Right lobe of liver (tissue), 6 donors: ENCODE measurements at places on chromosomes 5 and 9. TPM values are rescaled to one million over a fixed set of nuclear protein-coding genes. Genes with fewer than 3 reads are reported as not detected.

GRCh38 chr5:143713047-143714003 lies 98.6 kb upstream of the HMHB1 start:
- H3K27ac ChIP-seq: no peak overlapping the region
- no peak overlapping the region for H3K4me3 ChIP-seq
- DNase-seq: no peak
- no peaks in the 10 kb centered on the region for H3K36me3 ChIP-seq

DNA sequence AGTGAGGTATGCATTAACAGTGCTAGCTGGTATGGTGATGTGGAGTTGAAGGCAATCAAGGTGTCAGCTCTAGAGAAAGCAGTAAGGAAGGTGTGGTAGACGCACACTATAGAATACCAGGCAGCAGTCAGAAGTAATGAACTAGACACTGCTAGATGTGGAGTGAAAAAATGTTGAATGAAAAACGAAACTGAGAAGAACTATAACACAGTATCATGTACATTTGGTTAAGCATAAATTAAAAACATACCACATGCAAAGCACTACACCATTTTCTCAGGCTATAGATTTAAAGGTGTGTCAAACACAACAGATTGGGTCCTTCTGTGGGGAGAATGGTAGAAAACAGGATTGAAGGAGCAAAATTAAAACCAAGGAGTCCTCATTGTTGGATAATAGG lies 15.4 kb downstream of the ZNF622 start:
- H3K4me3 ChIP-seq: no peak overlapping the region
- no peak overlapping the region for H3K27ac ChIP-seq
- no peaks in the 10 kb centered on the region for H3K36me3 ChIP-seq
- H3K27me3 ChIP-seq: no peaks in the 10 kb centered on the region

DNA sequence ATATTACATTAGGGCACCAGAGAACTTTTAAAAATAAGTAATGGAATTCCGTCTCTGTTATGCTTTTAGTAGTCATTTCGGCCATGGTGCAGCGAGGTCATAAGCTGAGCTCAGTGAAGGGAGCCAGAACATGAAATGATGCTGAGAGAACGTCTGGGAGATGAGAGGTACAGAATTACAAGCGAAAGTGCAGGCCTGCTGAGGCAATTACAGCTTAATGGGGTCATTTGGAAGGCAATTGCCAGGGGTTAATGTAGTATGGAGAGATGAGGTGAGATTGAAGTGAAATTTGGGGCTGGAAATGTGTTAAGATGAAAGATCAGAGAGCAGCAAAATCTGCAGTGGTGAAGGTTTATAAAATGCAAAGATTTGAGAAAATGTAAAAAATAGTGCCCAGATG lies 96.5 kb downstream of the PBX3 start:
- no peak for DNase-seq
- H3K4me1 ChIP-seq: no peaks in the 10 kb centered on the region
- H3K27me3 ChIP-seq: no peaks in the 10 kb centered on the region
- no peak overlapping the region for H3K27ac ChIP-seq
- H3K4me3 ChIP-seq: no peak overlapping the region

DNA sequence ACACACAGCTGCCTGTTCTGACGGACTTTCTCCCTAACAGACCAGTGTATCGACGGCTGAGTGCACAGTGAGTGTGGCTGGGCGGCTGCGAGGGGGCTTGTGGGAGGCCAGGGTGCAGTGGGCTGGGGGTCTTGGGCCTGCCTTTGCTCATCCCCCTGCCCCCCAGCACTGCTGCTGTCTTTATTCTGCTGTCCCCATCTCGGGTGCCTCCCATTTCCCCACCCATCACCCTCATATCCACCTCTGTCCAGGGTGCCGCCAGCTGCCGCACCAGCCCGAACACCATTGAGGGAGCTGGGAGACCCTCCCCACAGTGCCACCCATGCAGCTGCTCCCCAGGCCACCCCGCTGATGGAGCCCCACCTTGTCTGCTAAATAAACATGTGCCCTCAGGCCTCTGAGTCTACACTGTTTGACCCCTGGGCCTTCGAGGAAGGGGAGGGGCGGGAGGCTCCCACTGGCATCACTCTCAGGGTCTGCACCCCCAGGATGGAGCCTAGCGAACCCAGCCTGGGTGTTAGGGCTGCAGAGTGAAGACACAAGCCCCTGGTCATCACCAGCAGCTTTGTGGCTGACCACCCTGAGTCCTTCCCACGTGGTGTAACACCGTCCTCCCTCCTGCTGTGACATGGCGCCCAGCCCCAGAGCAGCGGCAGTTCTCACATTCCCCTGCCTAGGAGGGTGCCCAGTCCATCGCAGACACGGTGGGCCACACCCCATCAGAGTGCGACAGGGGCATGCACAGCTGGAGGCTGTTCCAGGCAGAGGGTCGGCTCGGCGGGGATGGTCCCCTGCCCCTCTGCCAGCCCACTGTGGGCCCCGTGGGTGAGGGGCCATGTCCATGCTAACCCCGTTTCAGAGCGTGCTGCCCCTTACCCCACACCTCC lies 4.0 kb downstream of the LCN2 start:
- no peak overlapping the region for H3K27ac ChIP-seq
- peak; percentile 48 for DNase-seq
- H3K4me1 ChIP-seq: peaks cover 17% of the 10 kb centered on the region
- H3K27me3 ChIP-seq: no peaks in the 10 kb centered on the region
- H3K36me3 ChIP-seq: no peaks in the 10 kb centered on the region

DNA sequence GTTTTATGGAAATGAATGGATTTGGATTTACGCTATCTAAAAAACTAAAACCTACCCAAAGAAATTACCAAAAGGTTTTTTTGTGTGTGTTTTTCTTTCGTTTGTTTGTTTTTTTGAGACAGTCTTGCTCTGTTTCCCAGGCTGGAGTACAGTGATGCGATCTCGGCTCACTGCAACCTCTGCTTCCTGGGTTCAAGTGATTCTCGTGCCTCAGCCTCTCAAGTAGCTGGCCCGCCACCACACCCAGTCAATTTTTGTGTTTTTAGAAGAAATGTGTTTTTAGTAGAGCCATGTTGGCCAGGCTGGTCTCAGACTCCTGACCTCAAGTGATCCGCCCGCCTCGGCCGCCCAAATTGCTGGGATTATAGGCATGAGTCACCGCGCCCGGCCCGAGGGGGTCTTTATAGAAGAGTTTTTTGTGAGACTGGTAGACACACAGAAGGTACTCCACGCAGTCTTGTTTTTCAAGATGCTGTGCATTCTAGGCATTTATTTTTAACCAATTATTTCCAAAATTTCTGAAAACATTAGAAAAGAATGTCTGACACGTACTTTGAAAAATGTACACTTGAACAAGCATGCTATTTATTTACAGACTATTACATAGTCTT lies 75.7 kb downstream of the NR6A1 start:
- no peaks in the 10 kb centered on the region for H3K4me1 ChIP-seq
- no peak for DNase-seq
- H3K36me3 ChIP-seq: no peaks in the 10 kb centered on the region
- no peak overlapping the region for H3K27ac ChIP-seq
- H3K4me3 ChIP-seq: no peak overlapping the region

GRCh38 chr9:110555551-110556331 lies 23.8 kb downstream of the SVEP1 start:
- no peak overlapping the region for H3K4me3 ChIP-seq
- no peaks in the 10 kb centered on the region for H3K4me1 ChIP-seq
- no peak overlapping the region for H3K27ac ChIP-seq
- H3K27me3 ChIP-seq: no peaks in the 10 kb centered on the region

- peaks cover 29% of the 10 kb centered on the region for H3K4me1 ChIP-seq
- H3K4me3 ChIP-seq: peak overlapping the region; percentile 28
- H3K27ac ChIP-seq: peak overlapping the region; percentile 87
- peak; percentile 88 for DNase-seq
These were observed 82.5 kb downstream of the PRRT1B start for GRCh38 chr9:131627648-131628458.

GRCh38 chr5:116130471-116130870 lies 45.6 kb downstream of the COMMD10 start:
- no peak for DNase-seq
- H3K36me3 ChIP-seq: no peaks in the 10 kb centered on the region
- H3K27ac ChIP-seq: no peak overlapping the region
- H3K4me1 ChIP-seq: no peaks in the 10 kb centered on the region
- H3K27me3 ChIP-seq: no peaks in the 10 kb centered on the region
- no peak overlapping the region for H3K4me3 ChIP-seq

DNA sequence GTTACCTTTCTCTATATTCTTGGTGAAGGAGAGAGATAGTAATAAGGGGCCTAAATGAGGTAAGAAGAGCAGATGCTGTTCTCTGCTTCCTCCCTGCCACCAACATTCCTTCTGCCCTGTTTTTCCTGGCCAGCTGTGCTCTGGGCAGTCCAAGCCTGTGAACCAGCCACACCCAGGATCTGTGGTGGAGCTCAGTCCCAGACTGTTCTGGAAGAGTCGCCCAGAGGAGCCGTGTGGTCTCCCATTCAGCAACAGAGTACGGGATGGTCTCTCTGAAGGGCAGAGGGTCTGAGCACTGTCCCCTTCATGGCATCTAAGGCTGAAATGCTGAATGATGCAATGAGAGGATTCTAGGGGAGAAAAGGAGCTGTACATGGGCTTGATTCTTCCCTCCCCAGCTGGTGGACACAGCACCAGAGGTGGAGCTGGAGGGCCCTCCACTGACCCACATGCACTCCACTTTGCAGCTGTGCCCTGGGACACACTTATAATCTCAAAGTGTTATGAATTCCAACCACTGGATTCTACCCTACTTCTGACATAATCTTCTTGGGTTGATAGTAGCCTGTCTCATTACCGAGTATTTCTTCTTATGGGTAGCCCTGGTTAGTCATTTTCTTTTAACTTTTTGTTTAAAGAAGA lies 70.8 kb upstream of the RPS23 start:
- H3K27me3 ChIP-seq: no peaks in the 10 kb centered on the region
- H3K4me1 ChIP-seq: no peaks in the 10 kb centered on the region
- H3K4me3 ChIP-seq: no peak overlapping the region
- DNase-seq: no peak

DNA sequence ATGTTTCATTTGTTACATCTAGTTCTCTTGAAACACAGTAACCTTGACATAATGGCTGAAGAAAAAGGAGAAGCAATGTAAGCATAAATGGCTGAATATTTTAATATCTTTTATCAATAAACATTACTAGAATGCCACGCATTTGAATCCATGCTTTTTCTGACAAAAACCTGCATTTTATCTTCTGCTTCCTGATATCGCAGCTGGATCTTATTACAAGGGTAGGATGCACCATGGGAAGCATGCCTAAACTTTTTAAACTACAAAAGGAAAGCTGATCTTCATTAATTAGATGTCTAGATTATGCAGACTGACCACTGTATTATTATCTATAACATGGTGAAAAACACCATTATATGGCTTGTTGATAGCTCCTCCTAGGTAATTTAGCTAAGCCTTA lies 156.6 kb downstream of the SLF1 start:
- H3K27me3 ChIP-seq: no peaks in the 10 kb centered on the region
- H3K36me3 ChIP-seq: no peaks in the 10 kb centered on the region
- no peak overlapping the region for H3K27ac ChIP-seq
- H3K4me1 ChIP-seq: no peaks in the 10 kb centered on the region
- no peak overlapping the region for H3K4me3 ChIP-seq

- peaks cover 10% of the 10 kb centered on the region for H3K36me3 ChIP-seq
- no peak overlapping the region for H3K4me3 ChIP-seq
- H3K4me1 ChIP-seq: no peaks in the 10 kb centered on the region
- no peak overlapping the region for H3K27ac ChIP-seq
- no peaks in the 10 kb centered on the region for H3K27me3 ChIP-seq
- DNase-seq: no peak
These were observed 43.6 kb upstream of the SARDH start for GRCh38 chr9:133781828-133782135.

DNA sequence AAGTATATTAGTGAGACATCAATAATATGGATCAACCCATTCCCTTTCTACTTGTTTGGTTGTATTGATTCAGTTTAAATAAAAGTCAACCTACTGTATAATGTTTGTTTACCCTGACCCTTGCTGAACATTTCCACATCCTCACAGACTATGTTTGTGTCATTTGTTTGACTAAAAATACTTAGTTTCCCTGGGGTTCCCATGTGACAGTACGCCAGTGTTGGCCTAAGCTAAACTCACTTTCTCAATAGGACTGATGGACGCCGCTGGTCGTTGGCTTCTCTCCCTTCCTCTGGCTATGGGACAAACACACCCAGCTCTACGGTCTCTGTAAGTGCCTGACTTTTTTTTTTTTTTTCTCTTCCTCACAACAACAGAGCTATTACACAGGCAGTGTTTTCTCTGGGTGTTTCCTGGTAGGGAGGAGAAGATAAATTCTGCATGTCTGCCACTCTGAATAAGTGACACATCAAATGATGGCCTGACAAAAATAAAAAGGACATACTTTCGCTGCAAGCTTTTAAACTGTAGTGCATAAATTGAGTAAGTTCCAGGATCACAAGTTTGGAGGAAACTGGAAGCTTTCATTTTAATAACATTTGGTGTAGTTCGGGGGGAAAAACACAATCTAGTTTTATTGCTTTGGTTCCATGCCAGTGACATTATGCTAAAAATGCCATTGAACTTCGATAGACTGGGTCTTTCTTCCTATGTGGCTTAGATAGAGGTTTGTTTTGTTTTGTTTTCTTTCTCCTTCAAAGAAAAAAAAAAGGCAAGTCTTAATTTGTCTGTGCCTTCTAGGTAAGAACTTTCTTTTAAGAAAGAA lies 101.0 kb downstream of the CD180 start:
- H3K36me3 ChIP-seq: no peaks in the 10 kb centered on the region
- H3K4me3 ChIP-seq: no peak overlapping the region
- peaks cover 27% of the 10 kb centered on the region for H3K4me1 ChIP-seq
- no peaks in the 10 kb centered on the region for H3K27me3 ChIP-seq

DNA sequence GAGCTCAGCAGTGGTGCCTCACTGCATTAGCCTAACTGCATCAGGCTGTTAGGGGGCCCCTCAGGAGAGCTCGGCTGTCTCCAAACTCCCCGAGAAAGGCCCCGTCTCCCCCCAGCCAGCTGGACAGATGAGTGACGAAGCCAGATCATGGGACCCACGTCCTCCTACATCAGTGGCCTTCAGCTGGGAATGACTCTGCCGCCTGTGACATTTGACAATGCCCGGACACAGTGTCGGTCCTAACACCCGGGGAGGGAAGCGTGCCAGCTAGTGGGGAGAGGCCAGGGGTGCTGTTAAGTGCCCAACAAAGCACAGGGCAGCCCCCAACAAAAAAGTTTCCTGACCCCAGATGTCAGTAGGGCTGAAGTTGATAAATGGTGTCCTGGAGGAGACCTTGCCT lies 375.2 kb upstream of the IRX2 start:
- no peaks in the 10 kb centered on the region for H3K4me1 ChIP-seq
- no peak overlapping the region for H3K27ac ChIP-seq
- H3K27me3 ChIP-seq: no peaks in the 10 kb centered on the region

- no peaks in the 10 kb centered on the region for H3K4me1 ChIP-seq
- H3K27me3 ChIP-seq: no peaks in the 10 kb centered on the region
- no peak overlapping the region for H3K4me3 ChIP-seq
- H3K36me3 ChIP-seq: no peaks in the 10 kb centered on the region
- peak; percentile 43 for DNase-seq
- no peak overlapping the region for H3K27ac ChIP-seq
These were observed 3.6 kb upstream of the IL3 start for GRCh38 chr5:132056610-132057497.

- no peaks in the 10 kb centered on the region for H3K36me3 ChIP-seq
- no peak overlapping the region for H3K27ac ChIP-seq
- no peaks in the 10 kb centered on the region for H3K27me3 ChIP-seq
- no peak for DNase-seq
These were observed 60.9 kb downstream of the ZNF354C start for GRCh38 chr5:179120951-179121666.

SHC3 gene
- 0.25 TPM for total RNA-seq

ZNF883 gene
- not detected for total RNA-seq

FSD1L gene
- 1.9 TPM for total RNA-seq

SAXO1 gene
- not detected for total RNA-seq

SERF1A gene
- 1.5 TPM for total RNA-seq

RNF224 gene
- not detected for total RNA-seq

STKLD1 gene
- 0.81 TPM for total RNA-seq

FOXD4L4 gene
- total RNA-seq: not detected

ARL10 gene
- 1.1 TPM for total RNA-seq

TAF1L gene
- total RNA-seq: not detected

C1QTNF2 gene
- 0.30 TPM for total RNA-seq

CYLC2 gene
- total RNA-seq: not detected

SDHA gene
- 219 TPM for total RNA-seq
